ENCODE measurements at places on chromosomes 5 and 9.
A peak's percentile ranks its signal among the peaks of the same experiment; 100 is the strongest.

- DNase-seq = no peak
Measured at GRCh38 chr9:114899995-114900394, 30.4 kb downstream of the TNFSF8 start.

- DNase-seq = no peak
Measured at GRCh38 chr9:16628413-16628812, 242.1 kb downstream of the BNC2 start.

GRCh38 chr5:148962761-148963324 is 100.0 kb downstream of the SH3TC2 start:
- DNase-seq = no peak

GRCh38 chr9:8224381-8224801 is 424.8 kb upstream of the DMAC1 start:
- peak; percentile 88 for DNase-seq

- peak; percentile 85 for DNase-seq
Measured at GRCh38 chr9:1208157-1208556, 158.0 kb downstream of the DMRT2 start.

DNA sequence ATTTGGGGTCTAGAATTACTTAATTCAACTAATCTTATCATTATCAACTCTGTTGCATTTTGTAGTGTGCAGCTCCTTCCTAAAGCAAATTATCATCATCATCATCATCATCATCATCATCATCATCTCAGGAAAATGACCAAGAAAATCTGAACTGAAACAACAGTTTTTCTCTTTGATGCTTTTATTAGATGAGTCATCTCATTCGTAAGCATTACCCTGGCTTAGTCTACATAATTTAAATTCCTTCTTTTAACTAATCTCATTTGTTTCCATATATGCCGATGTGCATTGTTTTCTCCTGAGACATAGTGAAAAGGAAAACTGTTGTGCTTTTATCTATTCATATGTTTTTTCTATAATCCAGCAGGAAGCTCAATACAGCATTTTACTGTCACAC is 173.0 kb upstream of the PDE4D start:
- peak; percentile 7 for DNase-seq

DNA sequence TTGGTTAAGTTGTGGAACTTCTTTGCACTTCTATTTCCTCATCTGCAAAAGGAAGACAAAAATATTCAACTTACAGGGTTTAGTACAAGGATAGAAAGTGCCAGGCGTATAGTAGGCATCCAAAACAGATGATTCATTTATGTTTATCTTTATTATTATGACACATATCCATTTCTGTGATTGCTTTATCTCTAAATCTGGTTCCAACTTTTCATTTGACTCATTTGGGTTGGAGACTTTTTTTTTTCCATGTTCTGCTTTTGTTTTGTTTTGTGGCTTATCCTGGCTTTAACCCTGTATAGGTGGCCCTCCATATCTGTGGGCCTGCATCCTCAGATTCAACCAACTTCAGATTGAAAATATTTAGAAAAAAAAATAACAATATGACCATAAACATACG is 186.7 kb upstream of the SLC24A2 start:
- DNase-seq = peak; percentile 18

DNA sequence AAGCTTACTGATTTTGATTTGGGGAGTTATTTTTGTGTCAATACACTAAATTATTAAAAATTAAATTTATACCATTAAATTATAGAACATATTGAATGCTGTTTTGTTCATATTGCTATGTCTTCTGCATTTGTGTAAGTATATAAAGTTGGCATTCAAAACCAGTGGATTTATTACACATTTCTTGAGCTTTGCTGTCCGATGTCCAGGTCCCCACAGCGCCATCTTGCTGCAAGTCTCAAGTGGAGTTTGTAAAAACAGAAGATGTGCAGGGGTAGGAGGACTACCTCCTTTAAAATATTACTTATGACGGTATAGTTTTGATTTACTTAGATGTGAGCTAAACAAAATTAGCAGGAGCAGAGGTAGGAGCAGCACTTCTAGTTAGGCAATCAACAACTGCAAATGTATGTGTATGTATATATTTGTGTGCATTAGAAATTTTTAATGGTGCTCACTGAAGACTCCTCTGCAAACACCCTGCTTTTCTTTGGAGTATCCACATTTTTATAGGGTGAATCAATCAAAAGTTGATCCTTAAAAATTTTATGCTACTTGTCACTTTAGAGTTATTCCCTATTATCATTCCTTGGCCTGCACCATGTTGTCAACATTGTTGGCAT is 37.4 kb downstream of the CPEB4 start:
- DNase-seq = peak; percentile 82

DNA sequence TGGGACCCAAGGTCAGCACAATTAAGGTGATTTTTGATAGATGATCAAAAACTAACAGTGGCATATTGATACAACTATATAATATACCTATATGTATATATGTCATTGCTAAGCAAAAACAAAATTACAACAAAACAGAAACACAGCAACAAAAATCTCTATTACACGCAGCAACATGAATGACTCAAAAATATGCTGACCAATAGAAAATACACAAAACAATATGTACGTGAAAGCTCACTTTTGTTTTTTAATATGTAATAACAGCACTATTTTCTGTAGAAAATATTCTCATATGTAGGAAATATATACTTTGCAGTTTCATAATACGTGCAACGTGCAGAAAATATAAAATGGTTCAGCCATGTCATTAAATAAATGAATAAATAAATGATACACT is 1985.7 kb upstream of the CDH9 start:
- DNase-seq = no peak

- DNase-seq = no peak
Measured at GRCh38 chr9:128005923-128006322, 25.1 kb upstream of the EEIG1 start.

DNA sequence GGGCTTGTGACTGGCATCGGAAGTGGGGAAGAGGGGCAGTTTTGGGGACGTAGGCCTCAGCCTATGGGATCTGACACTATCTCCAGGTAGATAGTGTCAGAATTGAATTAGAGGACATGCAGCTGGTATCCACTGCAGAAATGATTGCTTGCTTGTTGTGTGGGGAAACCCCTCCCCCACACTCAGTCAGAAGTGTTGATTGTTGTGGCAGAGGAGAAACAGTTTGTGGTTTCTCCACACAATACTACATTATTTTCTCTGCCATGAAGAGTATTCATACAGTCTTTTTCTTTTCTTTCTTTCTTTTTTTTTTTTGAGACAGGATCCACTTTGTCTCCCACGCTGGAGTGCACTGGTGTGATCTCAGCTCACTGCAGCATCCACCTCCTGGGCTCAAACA is 113.9 kb downstream of the ARRDC3 start:
- DNase-seq = no peak

DNA sequence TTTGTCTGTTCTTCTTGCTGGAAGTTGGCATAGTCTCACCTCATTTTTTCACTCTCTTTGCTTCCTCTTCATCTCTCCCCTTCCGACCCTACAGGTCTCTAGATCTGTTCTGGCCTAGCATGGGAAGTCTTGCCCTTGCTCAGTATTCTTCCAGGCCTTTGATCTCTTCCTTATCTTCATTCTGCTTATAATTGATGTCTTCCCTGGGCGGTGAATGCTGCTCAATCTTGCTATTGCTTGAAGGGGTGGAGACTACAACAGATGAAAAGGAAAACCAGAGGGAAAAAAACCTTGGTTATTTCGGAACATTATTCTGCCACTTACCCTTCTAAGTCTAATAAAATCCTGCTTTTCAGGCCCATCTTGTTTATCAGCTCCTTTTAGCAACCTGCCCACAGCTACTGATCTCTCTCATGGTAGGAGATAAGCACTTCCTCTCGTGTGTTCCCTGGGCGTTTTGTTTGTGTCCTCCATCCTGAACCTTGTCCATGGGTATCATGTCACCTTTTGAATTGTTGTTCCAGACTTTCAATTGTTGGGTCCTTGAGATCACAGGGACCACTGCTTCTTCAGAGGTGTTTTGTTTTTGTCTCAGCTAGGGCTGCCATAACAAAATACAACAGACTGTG is 375.6 kb downstream of the ADGRV1 start:
- no peak for DNase-seq

DNA sequence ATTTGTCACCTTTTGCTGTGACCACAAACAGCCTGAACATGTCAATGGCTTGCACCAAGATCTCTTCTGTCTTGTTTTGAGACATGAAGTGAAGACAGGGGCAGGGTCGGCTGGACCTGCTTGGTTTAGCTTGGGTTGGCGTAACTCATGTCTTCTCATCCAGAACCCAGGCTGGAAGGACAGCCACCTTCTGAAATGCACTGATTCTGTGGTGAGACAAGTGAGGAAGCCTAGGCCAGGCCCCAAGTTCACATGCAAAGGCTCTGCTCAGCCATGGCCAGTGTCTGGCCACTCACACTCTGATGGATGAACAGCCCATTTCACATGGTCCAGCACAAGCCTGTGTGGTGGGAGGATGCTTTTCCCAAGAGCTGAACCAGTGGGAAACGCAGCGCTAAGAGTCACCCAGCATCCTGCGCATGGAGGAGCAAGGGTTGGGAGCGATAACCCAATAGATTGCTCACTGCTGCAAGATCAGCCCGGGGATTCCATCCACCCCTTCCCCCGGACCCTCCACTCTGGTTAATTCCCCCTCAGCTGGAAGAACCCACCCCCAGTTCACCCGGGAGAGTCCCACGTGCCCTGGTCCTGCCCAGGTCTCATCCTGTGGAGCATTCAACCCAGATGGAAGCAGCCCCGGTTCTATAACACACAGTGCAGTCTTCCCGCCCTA is 16.2 kb upstream of the MED10 start:
- no peak for DNase-seq

DNA sequence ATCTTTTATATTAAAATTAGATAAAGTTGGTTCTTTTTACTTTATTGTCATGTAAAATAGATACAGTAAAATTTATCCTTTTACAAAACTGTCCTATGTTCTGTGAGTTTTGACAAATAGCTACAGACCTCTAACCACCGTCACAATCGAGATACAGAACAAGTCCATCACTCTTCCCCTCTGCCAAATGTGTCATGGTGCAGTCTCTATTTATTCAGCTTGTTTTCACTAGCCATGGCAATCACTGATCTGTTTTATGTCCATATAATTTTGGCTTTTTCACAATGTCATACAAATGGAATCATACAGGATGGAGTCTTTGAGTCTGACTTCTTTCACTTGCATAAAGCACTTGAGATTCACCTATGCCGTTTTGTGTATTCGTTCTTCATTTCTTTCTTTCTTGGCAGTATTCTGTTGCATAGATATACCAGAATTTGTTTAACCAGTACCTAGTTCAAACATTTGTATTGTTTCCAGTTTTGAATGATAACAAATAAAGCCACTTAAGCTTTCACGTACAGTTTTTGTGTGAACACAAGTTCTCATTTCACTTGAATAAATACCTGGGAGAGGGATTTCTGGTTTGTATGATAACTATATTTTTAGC is 273.2 kb upstream of the MPDZ start:
- no peak for DNase-seq

DNA sequence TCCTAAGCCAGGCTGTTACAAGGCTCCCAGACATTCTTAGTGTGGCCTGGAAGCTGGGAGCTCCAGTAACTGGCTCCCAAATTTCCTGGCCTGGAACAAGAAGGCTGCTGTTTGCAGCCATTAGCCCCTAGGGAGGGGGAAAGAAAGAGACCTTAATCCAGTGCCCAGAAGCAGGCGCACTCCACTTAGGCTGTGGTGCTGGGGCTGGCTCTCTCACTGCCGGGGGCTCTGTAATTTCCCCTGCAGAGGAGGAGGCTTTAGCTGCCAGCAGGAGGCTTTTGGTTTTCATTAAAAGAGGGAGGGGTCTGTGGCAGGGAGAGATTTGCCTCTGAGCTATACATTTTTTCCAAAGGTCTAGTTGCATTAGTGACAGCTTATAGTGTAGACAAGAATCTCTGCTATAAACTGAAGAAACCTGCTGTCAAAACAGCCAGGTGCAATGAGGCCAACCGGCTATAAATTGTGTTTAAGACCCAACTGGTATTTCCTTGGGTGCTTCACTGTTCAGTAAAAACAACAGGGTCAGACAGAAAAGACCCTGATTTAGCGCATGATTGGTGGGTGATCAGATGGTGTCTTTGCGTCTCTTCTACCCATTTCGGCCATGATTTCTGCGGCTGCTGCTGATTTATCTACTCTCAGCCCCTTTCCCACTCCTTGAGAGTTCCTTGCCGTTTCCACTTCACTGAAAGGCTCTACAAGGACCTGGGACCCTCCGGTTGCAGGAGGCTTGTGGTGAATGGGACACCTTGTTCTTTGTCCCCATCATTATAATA is 254.6 kb downstream of the AOPEP start:
- no peak for DNase-seq

- peak; percentile 91 for DNase-seq
Measured at GRCh38 chr9:131020388-131020787, 11.4 kb downstream of the LAMC3 start.

- DNase-seq = peak; percentile 78
Measured at GRCh38 chr9:77063645-77064285, 44.3 kb downstream of the FOXB2 start.

DNA sequence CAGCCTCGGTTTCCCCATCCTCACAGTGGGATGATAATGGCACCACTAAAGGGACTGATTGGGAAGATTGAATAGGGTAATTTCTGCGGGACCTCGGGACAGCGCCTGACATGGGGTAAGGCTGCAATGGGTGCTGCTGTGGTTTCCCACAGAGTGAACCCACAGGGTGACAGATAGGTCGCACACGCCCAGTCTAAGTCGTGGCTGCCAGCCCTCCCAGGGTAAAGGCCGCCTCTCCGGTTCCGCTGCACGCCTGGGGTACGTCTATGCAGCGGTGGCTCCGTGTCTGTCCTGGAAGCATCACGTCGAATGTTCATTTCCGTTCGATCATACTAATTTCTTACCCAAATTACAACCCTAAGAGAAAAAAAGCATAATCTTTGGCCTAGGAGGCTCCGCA is 631 bp downstream of the CFAP77 start:
- no peak for DNase-seq

DNA sequence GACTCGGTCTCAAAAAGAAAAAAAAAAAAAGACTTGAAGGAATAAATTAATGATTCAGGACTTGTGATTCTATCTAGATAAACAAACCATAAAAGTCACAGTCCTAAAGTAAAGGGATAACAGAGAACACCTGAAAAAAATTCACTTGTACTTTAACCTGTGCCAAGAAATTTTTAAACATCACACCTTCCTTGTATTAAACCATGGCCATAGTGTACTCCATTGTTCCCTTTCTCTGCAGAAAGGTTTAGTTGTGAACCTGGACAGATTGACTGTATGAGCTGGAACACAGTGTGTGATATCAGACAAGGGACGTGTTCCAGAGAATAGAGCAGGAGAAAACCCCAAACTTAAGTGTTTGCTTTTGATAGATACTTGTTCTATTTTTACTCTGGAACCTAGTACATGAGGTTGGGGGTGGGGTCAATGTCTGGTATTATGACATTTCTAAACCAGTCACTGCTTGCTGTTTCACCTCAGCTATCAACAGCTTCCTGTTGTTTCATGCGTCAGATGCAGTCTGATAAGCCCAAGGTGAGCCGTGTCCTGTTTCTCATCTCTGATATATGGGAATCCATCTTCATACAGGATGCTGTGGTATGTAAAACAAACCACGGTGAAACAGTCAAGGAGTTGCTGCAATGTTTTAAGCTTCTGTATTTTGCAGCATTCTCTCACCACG is 62.5 kb upstream of the ITGA1 start:
- no peak for DNase-seq

DNA sequence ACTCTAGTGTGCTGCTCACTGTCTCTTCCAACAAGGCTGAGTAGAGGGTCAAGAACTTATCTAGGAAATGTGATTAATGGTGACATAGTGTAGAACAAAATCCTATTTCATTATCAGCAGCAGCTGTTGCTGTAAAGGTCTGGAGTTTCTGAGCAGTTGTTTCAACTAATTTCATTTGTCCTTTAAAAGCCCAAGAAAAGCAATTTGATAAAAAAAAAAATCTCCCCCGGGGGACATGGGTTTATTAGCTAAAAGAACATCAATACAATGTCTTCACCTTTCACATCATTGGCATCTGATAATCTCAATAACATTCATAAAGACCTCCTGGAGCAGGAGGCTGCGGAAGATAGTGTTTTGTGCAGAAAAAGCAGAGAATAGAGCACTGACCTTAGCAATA is 468.1 kb downstream of the KCTD16 start:
- DNase-seq = no peak
